ENCODE measurements at places on chromosomes 5 and 9.

- DNase-seq: no peak
These were observed 84.6 kb downstream of the PAPPA start for GRCh38 chr9:116238225-116238624.

DNA sequence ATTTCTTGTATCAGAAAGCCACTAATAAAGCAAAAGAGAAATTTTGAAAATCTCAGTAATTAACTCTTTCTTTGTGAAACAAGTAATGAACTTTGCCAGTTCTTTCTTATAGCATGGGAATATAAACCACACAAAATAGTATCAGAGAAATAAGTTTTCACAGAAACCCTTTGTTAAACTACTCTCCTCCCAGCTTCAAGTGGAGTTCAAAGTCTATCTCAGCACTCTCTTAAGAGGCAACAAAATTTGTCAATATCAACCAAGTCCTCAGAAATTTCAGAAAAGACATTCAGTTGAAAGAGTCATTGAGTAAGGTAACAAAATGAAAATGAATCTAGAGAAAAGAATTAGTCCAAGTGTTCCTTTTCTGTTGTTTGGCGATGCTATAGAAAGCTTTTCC, 89.3 kb downstream of the NTRK2 start:
- DNase-seq: no peak

GRCh38 chr5:109468288-109468676, 58.5 kb upstream of the PJA2 start:
- no peak for DNase-seq

DNA sequence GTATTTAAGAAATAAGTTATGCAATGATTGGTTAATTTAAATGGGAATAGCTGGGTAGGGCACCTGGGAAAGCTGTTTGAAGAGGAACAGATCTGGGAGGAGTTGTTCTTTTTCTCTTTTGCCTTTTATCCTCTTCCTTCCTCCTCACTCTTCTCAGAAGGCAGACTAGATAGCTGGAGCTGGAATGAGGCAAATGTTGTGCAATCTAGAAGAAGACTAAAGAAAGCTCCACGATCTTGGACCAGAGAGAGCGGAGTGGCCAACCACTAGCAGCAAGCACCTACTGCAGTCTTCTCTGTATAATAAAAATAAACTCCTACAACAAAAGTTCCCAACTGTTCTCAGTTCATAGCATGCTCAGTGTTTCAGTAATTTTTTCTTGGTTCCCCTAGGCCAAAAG, 19.3 kb downstream of the GLIS3 start:
- DNase-seq: no peak

GRCh38 chr9:137423514-137424291, 510 bp downstream of the NOXA1 start:
- DNase-seq: no peak

DNA sequence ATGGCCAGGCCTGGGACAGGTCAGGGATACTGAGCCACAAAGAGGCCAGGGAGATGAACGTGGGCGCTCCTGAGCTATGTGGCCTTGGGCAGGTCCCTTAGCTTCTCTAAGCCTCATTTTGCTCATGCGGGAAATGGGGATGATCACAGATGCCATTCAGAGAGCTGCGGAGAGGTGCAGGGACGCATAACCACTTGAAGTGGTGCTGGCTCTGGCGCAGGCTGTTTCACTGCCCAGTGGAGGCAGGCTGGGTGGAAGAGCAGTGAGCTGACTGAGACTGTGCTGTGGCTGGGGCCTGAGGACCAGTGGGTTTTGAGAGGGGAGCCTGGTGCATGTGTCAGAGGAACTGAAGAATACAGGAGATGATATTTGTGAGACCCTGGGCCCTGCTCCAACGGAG, 18.4 kb downstream of the CXXC5 start:
- DNase-seq: no peak

DNA sequence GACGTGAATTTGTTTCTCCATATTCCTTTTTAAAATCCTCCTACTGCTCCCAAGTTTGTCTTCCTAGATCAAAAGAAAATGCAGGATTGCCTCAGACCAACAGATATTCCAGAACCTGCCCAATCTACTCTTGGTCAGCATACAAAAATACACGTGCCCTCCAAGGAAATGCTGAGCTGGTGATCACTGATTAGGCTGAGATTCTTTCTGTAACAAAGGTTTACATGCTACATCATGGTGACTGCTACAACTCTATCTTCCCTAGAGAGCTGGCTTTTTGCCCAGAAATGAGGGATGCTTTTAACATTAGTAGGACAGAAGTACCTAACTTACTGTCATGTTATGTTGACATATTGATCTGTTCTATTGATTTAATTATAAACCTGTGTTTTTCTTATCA, 35.5 kb downstream of the OR2Y1 start:
- DNase-seq: no peak

- DNase-seq: no peak
These were observed 514.7 kb downstream of the MTRR start for GRCh38 chr5:8383616-8384015.

DNA sequence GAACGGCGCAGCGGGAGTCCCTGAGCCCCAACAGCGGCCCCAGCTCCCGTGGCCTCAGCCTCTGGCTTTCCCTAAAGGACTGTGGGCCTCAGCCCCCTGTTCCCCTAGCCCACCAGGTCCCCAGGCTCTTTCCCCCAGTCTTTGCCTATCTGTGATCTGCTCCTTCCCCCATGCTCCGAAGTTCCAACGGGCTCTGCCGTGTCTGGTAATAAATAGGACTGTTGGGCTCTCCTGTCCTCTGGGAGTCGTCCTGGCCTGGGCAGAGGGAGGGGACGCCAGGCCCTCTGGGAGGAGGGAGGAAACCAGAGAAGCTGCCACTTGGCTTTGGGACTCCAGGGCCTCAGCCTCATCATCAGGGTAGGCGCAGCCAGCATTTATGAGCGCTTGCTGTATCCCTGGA, 28.1 kb downstream of the ADGRD2 start:
- no peak for DNase-seq

- no peak for DNase-seq
These were observed 287.4 kb upstream of the TARS1 start for GRCh38 chr5:33153372-33153771.

DNA sequence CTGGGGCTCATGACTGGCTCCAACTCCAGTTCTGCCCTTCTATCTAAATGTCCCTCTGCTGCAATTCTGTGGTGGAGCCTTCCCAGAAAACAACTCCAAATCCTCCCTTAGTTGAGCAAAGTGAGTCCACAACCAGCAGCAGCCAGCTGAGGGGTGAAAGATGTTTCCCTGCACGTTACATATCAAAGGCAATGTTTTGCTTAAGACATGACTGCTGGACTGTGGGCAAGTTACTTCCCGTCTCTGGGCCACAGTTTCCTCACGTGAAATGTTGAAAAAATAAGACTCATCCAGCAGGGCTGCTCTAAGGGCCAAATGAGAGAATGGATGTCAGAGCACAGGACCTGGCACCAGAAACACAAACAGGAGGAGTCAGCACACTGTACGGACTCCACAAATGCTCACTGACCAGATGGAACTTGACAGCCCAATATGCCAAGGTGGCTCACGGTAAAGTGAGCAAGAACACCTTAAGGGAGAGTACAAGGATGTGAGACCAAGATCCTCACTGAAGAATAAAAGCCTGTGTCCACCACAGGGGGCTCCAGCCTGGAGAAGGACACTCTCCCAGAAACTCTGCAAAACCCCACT, 138.4 kb upstream of the ABCA1 start:
- DNase-seq: no peak

DNA sequence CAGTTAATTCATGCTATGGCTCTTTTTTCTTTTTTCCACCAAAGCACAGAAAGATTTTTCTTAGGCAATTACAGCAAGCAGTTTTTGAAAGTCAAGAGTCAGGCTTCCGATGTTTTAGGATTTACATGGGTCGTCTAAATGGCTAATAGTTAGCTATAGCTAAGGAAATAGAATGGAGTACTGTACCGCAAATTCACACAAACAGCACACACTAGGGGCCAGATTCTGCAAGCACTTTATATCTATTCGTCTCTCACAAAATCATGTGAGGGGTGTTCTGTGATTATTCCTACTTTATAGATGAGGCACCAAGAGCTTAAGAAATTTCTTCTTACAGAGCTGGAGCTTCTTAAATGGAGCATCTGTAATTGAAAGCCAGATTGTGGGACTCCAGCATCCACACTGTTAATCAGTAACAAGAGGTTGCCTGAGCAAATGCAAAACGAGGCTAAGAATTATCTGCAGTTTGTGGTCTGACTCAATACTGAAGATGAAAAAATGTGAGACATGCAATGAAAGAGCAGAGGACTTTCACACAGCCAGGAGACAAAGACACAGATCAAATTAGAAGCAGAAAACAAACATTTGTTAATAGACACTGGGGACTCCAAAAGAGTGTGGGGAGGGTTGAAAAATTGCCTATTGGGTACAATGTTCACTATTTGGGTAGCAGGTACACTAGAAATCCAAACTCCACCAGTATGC, 62.7 kb upstream of the CTXN3 start:
- no peak for DNase-seq

Measured in activated naive CD4-positive, alpha-beta T cell (primary cell).